GM23248 (cell line): ENCODE measurements at places on chromosomes 7 and 10.

DNA sequence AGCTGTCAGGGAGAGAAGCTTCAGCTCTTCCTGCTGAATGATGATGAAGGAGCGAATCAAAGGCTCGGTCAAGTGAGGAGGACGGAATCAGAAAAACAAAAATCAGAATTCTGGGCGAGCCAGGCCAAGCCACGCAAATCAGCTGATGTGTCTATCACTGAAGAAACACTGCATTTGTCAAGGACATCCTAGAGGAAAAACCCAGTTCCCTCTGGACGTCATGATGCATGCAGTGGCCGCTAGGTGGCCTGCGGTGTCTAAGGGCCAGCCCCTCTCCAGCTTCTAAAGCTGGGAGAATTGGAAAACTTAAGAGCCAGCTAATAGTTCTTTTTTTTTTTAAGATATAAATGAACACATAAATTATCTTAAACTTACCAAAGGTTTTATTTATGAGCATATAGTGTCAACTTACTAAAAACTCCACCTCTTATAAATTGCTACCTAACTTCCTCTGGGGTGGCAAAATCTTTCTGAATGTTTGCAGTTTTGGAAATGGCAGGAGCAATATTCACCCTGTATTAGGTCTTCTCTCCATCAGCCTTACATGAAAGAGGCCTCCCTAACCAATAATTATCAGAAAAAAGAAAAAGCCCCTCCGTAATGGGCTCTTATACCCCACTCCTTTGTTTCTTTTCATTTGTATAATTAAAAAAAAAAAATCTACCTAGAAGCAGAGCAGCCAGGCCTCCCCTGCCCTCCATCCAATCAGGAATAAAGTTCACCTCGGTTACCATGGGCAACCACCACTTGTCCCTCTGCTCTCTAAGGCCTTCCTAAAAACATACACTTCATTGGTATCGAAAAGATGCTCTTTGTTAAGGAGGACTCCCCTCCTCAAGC lies 186.8 kb downstream of the USP6NL start:
- peak; percentile 66 for DNase-seq

DNA sequence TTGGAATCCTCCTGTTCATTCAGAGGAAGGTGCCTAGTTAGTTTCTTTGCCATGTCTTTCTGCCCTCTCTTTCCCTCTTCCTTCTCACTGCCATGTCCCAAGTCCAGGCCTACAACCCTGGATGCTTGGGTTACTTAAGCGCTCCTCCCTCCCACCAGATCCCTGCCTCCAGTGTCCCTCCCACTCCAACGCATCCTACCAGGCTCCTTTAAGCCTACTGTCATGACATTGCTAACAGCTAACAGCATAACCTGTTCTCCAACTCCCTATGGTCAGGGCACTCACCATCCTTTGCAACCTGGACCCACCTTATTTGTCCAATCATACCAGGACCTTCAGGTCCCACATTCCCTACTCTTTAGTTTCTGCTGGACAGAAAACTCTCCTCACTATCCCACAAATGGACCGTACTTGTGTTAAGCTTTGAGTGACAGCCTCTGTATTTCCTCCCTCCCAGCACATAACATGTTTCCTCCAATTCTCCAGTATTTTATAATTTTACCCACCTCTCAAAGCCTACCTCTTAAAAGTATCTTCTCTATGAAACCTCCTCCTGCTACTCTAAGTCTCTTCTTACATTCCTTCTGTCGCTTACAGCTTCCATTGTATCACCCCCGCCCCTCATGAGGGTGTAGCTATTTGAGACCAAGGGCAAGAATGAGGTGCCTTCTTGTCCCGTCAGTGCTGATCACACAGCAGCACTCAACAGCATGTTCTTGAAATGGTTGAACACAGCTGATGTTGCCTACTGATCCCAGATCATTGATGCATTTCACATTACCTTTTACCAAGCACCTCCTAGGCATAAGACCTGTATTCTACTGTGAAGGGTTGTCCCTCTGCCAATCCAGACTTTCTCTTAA lies 1.7 kb downstream of the BLNK start:
- no peak for DNase-seq

GRCh38 chr10:120459185-120459584 lies 2.2 kb downstream of the PLPP4 start:
- no peak for DNase-seq

GRCh38 chr10:34334908-34335307 lies 480.2 kb downstream of the PARD3 start:
- no peak for DNase-seq

GRCh38 chr7:152336754-152337368 lies 98.9 kb downstream of the KMT2C start:
- peak; percentile 71 for DNase-seq

- no peak for DNase-seq
These were observed 15.9 kb downstream of the HYAL4 start for GRCh38 chr7:123860848-123861247.

DNA sequence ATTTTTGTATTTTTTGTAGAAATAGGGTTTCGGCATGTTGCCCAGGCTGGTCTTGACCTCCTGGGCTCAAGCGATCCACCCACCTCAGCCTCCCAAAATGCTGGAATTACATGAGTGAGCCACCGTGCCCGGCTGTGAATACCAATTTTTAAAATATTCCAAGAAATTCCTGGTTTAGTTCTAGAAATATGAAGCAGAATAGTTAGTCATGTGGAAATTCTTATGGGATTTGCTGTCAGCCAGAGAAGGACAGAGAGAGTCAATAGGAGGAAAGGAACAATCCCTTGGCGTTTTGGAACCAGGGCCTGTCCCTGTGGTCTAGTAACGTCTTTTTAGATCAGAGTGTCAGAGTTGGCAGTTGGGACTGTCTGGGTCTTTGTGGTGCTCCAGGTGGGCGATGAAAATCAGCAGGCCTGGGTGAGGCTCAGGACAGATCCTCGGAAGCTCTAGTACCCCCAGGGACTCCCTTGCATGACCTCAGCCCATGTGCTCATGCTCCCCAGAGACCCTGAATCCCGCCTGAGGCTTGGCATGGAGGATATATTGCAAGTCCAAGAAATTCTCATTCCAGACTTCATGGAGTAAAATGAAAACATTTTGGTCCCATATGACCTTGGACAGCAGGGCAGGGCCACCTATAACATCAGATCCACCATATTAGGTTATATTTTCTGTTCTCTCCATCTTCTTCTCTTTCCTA lies 7.8 kb downstream of the NODAL start:
- peak; percentile 70 for DNase-seq

DNA sequence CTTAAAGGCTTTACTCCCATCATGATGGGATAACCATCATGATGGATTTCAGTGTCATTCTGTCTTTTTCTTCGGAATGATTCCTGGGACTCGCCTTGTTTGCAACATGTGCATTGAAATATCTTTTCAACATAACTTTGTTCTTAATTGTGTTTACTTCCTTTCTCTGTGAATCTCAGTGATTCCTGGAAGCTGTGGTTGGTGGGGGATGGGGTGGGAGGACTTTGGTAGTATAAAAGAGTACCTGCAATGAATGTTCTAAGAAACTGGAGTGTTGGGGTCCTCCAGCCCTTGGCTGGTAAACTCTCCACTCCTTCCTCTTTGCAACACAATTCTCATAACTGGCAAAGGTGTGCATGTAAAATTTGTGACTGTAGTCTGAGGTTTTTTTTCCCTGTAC lies 11.5 kb upstream of the SH2D4B start:
- DNase-seq = no peak

DNA sequence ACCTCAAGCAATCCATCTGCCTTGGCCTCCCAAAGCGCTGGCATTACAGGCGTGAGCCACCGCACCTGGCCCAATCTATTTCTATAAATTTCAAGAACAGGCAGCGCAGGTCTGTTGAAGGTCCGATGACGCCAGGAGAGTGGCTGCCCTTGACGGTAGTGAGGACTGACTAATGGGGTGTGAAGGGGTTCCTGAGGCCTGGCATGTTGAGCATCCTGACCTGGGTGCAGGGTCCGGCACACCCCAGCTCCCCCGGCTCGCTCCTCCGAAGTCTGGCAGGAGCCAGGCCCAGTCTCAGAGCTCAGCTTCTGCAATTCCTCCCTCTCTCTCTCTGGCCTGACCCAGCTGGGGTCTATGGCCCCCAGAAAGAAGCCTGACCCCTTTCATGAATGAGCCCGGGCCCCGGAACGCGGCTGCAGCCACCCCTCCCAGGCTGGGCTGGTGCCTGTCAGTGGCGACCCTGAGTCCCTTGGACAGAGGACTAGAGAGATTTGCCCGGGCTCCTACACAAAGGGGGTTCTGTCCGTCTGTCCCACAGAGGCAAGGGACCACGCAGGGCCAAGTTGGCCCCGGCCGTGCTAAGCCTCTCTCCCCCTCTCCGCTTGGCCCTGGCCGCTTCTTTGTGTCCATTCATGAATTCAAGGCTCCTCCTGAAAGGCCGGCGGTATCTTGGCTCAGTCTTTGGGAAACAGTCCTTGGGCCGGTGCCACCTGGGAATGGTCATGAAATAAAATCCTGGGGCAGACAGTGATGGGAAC lies 18.8 kb downstream of the MMD2 start:
- DNase-seq = no peak

- no peak for DNase-seq
These were observed 22.2 kb upstream of the TPST1 start for GRCh38 chr7:66182920-66183319.

DNA sequence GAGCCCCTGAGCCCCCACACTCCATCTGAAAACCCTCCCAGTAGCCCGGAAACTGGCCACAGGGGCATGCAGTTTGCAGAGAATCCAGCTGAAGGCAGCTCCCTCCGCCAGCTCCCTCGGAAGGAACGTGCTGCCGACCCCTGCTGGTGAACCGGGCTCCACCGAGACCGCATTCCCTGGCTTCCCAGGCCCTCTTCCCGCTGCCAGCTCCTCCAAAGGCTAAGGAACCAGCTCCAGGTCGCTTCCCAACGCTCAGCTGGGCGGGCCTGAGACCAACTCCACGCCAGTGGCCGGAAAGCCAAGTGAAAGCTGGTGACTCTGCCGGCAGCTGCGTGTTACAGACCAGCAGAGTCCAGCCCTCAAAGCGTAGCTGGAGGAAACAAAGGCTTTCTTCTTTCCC lies 35.8 kb downstream of the GPER1 start:
- DNase-seq = peak; percentile 90

- DNase-seq = no peak
These were observed 27.5 kb downstream of the KCNH2 start for GRCh38 chr7:150950496-150951180.

DNA sequence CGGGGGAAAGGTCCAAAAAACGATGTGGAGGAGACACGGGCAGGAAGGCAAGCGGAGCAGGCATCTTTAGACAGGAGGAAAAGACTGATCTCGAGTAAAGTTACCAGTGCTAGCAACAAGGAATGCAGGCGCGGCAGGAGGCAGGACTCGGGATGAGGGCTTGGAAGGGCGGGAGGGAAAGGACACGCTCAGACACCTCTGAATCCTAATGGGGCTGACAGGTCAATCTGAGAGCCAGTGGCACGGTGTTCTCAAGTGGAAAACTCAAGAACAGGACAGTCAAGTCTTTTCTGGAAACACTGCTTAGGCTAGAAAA lies 155.3 kb upstream of the COBL start:
- no peak for DNase-seq

DNA sequence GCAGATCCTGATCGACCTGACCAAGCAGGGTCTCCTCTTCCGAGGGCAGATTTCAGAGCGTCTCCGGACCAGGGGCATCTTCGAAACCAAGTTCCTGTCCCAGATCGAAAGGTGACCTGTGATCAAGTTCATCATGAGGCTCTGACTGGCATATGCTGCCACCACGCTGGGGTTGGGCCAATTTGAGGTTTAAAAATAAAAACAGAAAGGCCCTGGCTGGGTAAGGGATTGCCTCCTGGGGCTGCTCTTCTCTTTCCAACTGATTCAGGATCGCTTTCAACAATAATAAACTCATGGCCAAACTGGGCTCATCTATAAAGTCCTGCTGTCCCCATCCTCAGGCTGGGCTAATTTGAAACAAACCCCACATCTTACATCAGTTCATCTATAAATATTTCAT lies 17.1 kb upstream of the HK1 start:
- DNase-seq = no peak

GRCh38 chr10:121787169-121787568 lies 140.7 kb downstream of the ATE1 start:
- no peak for DNase-seq

GRCh38 chr7:100673942-100674410 lies 436 bp downstream of the GNB2 start:
- peak; percentile 60 for DNase-seq
